ENCODE measurements at places on chromosomes 4 and X.

DNA sequence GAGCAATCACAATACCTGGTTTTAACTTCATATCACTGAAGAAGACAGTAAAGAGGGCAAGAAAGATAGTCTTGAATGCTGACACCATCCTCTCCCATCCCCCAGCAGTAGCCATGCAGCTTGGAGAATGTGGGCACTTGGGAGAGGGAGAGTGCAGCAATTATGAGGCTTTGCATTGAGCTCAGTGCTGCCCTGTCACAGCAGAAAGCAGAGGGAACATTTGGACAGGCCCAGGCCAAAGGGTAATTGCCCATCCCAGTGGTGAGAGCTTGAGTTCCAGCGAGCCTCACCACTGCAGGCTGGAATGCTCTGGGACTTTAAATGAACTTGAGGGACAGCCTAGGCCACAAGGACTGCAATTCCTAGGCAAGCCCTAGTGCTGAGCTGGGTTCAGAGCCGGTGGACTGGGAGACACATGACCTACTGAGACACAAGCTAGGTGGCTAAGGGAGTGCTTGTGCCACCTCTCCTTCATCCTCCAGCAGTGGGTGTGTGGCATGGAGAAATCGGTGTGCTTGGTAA is 36.3 kb downstream of the CORIN start:
- no peak for DNase-seq

GRCh38 chr4:38980903-38981676 is 51.1 kb downstream of the TMEM156 start:
- peak; percentile 76 for DNase-seq

GRCh38 chr4:183142571-183143550 is 43.8 kb downstream of the WWC2 start:
- DNase-seq: peak; percentile 80

- DNase-seq: peak; percentile 63
Measured at GRCh38 chr4:22496165-22496813, 19.6 kb downstream of the ADGRA3 start.

DNA sequence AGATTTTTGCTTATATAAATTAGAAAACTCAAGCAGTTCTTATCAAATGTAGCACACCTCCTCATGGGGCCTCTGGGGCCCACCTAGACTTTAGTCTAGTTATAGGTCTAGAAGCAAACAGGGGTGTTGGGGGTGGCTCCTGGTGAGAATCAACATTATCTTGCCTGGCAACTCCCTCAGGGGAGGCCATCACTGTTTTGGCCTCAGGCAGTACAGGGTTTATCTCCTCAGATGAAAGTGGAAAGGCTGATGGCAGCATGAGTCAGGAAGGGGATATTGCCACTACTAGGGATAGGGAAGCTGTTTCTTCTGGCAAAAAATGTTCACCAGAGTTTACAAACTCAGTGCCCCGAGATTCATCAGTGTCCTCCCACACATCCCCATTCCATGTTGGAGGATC is 232.4 kb upstream of the BMP3 start:
- DNase-seq: no peak

DNA sequence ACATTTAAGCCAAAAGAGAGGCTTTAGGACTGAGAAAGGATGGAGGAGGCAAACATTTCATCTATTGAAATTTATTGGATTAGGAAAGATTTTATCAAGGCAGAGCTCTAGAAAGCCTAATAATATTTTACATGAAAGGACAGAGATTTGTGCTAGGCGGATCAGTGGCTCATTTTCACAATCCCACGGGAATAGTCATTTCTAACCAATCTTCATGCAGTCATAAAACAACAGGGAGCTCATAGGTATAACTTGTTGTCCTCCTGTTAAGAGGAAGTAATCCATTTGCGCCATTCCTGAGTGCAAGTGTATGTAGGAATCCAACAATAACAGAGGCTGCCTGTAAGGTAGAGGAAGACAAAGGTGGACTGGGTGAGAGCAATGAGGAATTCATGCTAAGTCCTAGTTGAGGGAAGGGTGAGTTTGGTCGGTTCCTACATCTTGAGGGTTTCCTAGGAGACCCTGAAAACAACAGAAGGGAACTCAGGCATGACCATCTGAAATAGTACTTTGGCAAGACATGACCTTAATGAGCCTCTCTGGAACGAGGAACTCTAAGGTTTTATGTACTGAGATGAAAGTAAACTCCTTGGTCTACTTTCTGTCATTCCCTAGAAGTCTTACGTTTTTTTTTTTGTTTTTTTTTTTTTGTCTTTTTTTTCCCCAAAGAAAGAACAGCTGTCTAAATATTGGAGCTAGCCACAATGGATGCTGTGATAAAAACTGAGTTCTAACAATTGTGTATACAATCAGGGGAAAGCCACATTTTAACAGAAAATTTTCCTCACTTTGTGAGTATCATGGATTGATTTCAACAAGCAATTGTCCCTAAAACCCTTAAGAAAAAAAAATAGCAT is 89.7 kb downstream of the GEMIN8 start:
- no peak for DNase-seq

DNA sequence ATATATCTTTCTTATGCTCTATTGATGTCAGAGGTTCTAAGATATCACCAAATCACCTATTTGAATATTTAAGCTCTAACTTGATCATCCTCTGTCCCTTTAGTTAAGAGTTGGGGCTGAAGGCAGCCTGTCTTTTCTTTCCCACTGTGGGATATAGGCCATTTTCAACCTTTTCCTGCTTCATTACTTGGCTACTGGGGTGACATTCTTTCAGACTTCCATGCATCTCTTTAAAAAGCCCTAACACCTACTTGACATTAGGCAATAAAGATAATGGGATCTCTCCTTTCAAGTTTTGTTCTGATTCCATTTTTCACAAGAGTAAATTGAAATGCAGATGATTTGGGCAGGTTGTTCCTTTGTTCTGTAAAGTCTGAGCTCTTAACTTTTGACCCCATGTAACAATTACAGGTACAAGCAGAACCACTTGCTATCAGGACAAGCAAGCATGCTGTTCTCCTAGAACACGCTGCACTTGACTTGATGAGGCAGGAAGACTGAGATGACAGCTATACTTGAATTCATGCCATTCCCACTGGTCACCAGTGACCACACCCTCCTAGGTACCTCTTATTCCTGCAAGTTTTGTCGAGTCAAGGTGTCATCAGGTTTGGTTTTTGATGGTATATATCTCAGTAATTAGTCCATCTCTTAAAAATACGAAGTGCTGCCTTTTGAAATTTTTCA is 18.2 kb downstream of the HOPX start:
- DNase-seq: no peak

DNA sequence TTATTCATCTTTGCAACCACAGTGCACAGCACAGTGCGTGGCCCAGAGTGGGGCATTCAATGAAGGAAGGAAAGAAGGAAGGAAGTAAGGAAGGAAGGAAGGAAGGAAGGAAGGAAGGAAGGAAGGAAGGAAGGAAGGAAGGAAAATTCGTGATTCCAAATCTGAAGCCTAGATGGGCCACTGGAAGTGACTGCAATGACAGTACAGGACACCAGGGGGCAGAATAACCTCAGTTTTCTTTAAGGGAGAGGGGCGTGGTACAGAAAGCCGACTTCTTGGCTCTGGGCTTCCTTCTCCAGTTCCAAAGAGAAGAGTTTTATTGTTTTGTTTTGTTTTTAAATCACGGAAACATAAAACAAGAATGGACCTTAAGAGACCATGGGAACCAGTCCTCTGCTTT is 47.8 kb downstream of the APLN start:
- no peak for DNase-seq

DNA sequence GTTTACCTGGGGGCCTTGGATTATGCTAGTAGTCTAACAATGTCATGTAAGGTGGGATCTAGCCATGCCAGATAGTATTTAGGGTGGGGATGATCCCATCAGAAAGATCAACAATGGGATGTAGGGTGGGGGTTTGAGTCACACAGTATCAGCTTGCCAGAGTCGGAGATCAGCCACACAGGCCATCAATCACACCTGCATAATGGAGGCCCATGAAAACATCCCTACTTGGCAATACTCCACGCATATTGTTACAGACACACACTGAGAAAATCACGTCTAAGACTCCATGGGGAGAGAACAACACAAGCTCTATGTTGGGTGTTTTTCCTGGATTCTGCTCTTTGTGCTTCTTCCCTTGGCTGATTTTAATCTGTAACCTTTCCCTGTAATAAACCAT is 49.5 kb upstream of the SLC25A4 start:
- no peak for DNase-seq

GRCh38 chrX:24396236-24396930 is 35.9 kb downstream of the SUPT20HL1 start:
- peak; percentile 80 for DNase-seq

DNA sequence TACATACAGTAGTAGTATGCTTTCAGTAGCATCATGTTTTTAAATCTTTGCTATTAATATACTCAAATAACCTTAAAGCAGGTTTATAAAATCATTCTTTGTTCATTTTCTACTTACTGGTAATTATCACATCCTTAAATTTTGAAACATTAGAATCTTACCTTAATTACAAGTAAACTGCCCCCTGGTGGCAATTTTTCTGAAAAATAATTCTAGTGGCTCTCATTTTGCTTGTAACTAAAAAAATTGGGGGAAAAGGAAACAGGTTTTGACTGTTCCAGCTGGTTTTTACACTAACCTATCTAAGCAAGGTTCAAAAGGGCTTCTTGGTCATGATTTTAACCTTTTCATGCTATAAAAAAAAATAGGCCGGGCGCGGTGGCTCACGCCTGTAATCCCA is 18.5 kb upstream of the DCAF4L1 start:
- DNase-seq: peak; percentile 5
